Suppressor macrophage (primary cell): ENCODE measurements at places on chromosomes 7 and 10.

- peak; percentile 81 for DNase-seq
Measured at GRCh38 chr7:20310963-20311742, 19.5 kb upstream of the ITGB8 start.

DNA sequence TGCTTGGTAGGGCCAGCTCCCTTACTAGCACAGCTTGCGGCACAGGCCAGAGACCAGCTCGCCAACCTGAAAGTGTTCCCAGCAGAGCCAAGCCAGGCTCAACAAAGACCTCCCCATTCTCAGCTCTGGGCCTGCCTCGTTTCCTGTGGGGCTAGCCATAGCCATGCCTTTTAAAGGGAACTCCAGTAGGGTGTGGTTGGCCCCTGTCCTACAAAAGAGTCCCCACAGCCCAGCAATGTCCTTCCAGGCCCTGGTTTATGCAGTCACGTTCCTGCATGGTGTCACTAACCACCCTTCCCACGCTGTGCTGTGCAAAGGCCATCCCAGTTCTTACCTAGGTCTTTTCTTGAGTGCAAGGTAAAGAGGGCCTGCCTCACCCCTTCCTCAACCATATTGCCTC, 87.8 kb upstream of the LRRC4 start:
- DNase-seq = no peak

DNA sequence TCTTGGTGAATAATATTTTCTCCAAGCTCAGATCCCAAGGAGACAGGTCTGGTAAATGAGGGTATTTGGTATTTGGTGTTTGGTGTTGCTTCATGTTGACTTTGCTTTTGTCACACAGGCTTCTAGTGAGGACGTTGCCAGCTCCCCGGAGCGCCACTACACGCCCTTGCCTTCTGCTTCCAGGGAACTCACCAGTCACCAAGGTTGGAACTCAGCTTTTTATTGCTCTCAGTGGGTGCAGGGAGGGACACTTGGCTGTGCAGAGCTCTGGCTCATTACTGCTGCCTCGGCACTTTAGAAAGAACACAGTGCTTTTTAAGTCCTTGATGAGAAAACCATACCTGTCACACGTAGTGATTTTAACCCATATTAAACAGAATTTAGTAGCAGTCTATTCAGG, 892.9 kb downstream of the LRMDA start:
- no peak for DNase-seq

DNA sequence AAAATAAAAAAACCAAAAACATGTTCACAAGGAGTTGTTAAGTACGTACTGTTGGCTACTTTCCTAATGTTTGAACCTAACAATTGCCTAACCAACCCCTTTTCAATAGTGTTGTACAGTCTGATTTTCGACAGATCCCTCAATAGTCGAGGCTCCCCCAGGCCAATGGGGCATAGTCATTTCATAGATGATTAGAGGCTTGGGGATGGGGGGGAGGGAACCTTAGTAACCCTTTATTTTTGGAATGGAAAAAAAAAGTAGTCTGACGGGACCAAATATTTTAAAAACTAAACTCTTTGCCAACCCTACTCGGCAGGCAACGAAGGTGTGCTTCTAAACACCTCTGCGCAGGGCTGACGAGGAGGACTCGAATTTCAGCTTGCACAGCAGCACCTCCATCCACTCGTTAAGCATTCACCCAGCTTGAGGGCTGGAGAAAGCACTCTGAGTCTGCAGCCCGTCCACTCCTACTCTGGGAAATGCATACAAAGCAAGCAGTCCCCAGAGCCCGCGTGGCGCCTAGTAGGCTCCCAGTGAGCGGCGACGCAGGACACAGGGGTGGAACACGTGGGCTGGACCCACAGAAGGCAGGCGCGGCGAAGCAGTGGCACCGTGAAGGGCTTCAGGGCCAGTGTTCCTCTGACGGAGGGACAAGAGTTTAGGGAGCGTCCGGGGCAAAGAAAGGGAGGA, 899 bp downstream of the PUS7 start:
- DNase-seq = peak; percentile 86

- no peak for DNase-seq
Measured at GRCh38 chr10:133117688-133118071, 30.0 kb downstream of the ADGRA1 start.
